ENCODE measurements at places on chromosomes 6 and 20.

DNA sequence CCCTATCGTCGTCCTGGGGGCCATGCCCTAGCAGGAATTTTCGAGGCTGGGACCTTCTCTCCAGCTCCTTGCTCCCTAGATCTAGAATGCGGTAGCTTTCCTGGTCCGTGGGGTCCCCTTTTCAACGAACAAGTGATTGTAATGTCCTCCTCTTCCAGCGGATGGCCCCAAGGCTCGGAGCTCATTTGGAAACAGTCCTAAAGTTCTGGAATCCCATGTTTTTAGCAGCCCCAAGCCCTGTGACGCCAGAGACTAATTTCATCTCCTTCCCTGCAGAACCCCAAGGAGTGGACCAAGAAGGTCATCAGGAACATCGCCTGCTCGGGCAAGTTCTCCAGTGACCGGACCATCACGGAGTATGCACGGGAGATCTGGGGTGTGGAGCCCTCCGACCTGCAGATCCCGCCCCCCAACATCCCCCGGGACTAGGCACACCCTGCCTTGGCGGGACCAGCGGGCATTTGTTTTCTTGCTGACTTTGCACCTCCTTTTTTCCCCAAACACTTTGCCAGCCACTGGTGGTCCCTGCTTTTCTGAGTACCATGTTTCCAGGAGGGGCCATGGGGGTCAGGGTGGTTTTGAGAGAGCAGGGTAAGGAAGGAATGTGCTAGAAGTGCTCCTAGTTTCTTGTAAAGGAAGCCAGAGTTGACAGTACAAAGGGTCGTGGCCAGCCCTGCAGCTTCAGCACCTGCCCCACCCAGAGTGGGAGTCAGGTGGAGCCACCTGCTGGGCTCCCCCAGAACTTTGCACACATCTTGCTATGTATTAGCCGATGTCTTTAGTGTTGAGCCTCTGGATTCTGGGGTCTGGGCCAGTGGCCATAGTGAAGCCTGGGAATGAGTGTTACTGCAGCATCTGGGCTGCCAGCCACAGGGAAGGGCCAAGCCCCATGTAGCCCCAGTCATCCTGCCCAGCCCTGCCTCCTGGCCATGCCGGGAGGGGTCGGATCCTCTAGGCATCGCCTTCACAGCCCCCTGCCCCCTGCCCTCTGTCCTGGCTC is 48.5 kb downstream of the PYGB start:
- DNase-seq, result peak; percentile 34

DNA sequence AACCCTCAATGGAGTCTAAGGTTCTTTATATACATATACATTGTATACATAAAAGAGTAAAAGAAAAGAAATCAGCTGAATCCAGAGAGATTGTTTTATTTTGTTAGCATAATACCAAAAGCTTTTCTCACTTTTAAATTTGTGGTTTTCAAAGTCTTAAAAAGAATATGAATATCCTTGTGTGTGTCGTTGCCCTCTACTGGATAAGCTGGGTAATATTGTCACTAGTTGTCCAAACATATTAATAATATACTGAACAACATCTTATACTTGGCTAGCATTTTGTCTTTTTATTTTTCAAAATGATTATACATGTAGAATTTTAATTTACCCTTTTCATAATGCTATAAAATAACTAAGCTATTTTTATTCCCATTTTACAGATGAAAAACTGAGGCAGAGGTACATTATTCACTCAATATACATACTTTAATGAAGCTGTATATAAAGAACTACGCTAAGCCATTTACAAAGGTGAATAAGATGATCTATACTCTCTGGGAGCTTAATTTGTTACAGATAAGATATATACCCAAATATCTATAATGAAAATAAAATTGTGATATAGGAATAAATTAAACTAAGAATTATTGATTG is 531.7 kb downstream of the TFAP2B start:
- no peak for DNase-seq

DNA sequence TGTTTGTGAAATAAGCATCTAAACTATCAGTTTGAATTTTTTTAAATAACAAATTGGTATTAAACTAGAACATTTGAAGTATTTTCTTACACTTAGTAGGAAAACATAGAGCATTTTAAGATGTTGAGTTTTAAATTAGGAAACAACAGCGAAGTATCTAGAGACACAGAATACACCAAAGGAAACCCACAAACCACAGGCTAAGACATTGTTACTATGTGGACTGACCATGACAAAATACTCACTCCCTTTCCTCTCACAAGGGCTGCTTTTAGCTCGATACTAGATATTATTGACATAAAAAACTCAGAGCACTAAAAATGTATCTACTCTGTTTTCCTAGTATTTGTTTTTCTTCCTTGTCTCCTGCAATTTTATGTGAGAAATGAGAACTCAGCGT is 266.0 kb upstream of the CITED2 start:
- no peak for DNase-seq

DNA sequence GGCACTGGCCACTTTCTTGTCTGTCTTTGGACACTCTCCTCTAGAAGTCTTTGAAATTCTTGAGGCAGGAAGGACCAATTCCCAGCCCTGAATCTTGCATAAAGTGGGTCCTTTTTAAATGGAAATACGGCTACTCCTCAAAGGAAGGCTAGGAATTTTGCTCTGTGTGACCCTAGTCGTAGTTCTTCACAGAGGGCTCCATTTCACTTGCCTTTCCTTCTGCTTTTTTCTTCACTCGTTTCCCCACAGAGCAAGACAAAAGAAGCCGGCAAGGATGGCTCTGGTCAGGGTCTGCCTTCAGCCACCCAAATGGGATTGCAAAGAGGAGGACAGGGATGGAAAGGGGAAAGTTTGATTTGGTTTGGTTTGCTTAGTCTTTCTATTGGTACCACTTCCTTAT is 25.8 kb downstream of the HLA-E start:
- peak; percentile 33 for DNase-seq

- no peak for DNase-seq
Measured at GRCh38 chr20:15692570-15692969, 880.7 kb downstream of the KIF16B start.

- no peak for DNase-seq
Measured at GRCh38 chr6:105896052-105896820, 189.9 kb upstream of the PRDM1 start.

DNA sequence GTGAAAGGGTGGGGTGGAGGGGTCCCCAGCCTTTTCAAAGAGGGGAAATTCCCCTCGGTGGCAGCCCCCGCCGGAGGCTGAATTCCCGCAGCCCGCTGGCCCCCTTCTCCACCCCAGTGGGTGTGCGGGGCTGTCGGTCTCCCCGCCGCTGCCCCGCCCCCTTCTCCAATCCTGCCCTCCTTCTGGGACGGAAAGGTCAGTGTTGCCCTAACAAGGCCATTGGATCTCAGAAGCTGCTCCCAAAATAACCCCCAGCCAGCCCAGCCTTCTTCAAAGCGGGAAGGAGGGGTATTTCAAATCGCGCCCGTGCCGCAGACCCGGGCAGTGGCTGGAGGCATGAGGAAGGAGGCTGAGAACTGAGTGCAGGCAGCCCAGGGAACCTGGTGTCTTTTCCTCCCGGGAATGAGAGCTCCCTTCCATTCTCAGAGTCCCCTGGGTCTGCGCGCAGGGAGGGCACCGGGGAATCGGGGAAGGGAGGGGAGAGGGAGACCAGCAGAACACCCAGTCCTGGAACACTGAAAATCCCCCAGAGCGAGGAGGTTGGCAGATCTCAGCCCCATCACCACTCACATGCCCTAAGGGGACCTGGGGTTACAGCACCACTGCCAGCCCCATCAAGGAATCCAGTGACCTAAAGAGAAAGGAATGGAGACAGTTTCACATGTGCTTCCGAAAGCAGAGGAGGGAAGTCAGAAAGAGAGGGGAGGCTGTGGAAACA is at the start of gene JPH2:
Gene JPH2 (minus strand): TSS at position 135 of the 718 bp plus-strand sequence. CDS start 483 bp downstream, outside the sequence.
- DNase-seq, result peak; percentile 59

GRCh38 chr20:62675877-62676260 is 32.8 kb upstream of the NTSR1 start:
- DNase-seq, result no peak

- DNase-seq, result no peak
Measured at GRCh38 chr20:46979603-46980241, 85.1 kb downstream of the EYA2 start.

- DNase-seq, result no peak
Measured at GRCh38 chr20:2796011-2796660, 4.3 kb downstream of the CPXM1 start.

- peak; percentile 16 for DNase-seq
Measured at GRCh38 chr6:101777646-101778045, 384.1 kb downstream of the GRIK2 start.

GRCh38 chr6:145199961-145200360 is 535.4 kb downstream of the EPM2A start:
- no peak for DNase-seq

- DNase-seq, result no peak
Measured at GRCh38 chr6:165383323-165383722, 73.9 kb upstream of the C6orf118 start.

GRCh38 chr6:108565091-108565766 is 4.5 kb downstream of the FOXO3 start:
- DNase-seq, result no peak

DNA sequence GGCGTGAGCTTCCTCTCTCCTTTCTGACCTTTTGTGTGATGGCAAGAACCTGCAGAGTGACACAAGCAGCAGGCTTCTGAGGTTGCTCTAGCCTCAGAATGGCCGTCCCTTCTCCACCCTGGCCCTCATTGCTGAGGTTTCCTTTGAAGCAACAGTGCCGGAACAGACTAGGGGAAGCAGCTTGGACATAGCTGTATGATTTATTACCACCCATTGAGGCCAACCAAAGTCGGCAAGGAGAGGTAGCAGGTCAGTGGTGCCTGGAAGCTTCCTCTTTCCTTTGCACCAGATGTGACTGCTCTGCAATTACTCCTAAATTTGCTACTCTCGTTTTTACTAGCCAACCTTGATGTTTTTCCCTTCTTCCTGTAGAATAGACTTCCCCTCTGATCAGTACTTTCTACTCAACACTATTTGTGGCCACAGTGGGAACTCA is 31.4 kb downstream of the PTPN1 start:
- DNase-seq, result no peak

DNA sequence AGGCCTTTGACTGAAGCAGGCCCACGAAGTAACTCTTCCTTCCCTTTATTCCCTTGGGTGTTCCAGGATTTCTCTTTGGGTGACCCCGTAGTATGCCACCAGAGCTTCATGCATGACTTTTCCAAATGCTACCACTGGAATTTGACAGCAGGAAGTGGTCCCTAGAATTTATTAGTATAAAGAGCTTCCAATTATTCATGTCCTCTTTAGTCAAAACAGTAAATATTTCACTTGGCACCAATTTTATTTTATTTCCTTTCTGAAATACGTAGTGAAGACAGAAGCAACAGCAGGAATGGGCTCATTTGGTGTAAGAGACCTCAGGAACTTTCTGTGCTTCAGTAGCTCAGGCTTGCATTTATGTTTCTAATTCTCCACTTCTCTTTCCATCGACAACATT is 151.3 kb downstream of the LCA5 start:
- no peak for DNase-seq

DNA sequence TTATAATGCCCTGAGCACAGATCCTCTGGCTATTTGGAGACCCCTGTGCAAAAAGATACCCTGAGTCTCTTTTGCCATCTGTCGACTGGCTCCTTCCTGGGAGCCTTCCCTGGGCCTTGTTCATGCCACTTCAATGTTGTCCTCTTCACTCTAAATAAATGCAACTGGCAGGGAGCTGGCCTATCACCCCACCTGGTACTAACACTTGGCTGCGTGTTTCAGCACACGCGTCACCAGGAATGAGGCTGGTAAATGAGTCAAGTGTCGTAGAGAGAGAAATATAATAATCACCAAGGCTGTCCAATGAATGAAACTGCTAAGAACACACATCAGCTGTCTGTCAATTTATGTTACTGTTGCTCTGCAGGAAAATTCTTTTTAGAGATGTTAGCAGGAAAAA is 374.6 kb upstream of the JARID2 start:
- no peak for DNase-seq

DNA sequence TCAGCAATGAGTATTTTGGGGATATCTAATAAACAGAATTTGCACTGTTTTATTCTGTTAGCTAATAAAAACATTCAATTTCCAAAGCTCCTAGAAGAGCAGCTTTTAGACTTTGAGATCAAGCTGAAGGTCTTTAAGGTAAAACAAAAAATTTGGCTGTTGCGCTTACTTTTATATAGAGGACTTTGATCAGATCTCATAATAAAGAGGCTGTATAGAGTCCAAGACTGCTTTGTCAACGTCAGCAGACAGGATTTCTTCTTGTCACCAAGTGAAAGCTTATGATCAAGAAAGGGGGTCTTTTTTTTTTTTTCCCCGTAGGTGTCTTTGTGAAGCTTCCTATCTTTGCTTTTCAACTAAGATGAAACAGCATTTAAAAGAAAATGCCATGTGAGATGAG is 556.5 kb upstream of the SLC35B3 start:
- no peak for DNase-seq

GRCh38 chr6:164419099-164419498 is 890.3 kb downstream of the C6orf118 start:
- no peak for DNase-seq

GRCh38 chr6:35470663-35471120 is 2.5 kb downstream of the RPL10A start:
- DNase-seq, result no peak

DNA sequence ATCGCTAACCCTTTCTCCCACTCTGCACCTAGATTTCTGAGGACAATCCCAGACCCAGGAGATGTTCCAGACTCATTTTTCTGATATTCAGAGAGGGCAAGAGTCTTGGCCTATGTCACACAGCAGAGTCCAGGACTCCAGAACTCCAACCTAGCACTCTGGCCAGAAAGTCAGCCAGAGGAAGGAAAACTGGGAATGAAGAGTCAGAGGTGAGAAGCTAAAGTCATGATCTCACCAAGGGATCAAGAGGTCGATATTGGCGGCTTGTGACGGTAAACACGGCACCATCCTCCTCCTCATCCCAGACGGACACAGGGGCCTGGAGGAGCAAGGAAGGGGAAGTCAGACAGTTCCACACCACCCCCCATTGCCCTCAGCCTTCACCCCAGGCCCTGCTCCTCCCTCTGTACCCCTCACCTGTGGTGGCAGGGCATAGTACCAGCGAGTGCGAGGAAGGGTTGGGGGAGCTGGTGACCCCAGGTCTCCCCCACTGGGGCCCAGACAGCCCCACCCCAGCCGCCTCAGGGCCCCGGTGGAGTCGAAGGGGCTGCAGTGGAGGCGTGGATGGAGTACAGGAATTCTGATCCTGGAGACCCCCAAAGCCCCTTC is 1.8 kb downstream of the RGL2 start:
- DNase-seq, result no peak

DNA sequence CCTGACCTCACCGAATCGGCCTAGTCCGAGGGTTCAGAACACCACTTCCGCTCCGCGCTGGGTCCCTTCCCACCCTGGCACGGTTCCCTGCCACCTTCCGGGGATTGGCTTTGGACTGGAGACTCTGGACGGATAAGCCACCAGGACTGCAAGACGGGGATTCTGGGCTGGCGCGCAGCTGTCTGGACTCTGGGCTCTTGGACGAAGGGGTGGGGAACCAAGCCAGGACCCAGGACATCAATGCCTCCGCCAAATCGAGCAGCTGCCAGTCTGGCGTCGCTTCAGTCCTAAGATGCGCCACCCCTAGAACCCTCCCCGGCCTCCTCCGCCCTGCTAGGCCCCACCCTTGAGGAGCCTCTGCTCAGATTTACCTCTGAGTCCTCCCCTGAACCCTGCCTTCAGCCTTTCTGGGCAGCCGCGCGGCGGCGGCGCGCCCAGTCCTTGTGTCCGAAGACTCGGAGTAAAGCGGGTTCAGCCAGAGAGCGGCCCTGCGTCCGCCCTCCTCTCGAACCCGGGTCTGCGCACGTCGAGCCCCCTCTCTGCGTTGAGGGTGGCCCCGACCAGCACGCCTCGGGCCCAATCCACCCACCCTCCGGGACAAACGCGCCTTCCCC is 1.2 kb downstream of the KCNK17 start:
- no peak for DNase-seq

GRCh38 chr20:63628246-63628975 is 1.5 kb upstream of the GMEB2 start:
- no peak for DNase-seq

GRCh38 chr20:59731376-59731775 is 127.0 kb downstream of the PHACTR3 start:
- no peak for DNase-seq
